ENCODE measurements at places on chromosomes 2 and 18.

DNA sequence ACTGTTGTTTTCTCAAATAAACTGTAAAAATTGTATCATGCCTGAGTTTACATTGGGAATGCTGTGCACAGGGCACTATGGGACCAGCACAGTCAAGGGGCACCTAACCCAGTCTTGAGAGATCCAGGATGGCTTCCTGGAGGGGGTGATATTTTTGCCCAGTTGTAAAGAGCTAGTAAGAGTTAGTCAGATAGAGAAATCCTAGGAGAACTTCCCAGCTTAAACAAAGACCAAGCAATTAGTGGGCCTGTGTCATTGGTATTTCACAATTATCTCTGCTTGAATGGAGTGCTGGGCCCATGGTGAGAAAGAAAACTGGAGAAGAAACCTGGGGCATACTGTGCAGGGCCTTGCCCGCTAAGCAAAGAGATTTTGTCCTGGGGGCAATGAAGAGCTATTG is 12.2 kb downstream of the XDH start:
- DNase-seq: no peak

- no peak for DNase-seq
Observed at GRCh38 chr2:44470151-44470550, 108.4 kb downstream of the CAMKMT start.

DNA sequence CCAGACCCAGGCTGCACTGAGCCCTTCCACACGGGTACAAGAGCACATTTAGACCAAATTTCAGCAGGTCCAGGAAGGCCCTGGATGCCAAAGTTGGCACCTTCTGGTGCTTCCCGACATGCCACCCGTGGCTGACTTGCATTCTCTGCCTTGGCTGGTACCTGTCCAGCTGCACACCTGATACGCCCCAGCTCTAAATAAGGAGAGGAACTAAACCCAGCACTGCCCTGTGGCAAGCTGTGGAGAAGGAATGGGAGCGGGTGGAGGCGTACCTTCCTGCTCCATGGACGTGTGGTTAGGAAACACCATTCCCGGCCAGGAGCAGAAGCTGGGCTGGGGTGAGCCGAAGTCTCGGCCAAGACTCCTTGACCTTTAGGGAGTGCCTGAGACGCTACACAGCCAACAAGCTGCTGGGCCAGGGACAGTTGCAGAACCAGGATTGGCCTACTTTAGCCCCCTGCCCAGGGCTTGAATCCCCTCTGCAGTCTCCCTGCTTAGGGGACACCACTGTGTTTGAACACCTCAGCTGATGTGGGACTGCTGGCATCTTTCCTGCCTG is 86.5 kb upstream of the TAF1B start:
- no peak for DNase-seq

DNA sequence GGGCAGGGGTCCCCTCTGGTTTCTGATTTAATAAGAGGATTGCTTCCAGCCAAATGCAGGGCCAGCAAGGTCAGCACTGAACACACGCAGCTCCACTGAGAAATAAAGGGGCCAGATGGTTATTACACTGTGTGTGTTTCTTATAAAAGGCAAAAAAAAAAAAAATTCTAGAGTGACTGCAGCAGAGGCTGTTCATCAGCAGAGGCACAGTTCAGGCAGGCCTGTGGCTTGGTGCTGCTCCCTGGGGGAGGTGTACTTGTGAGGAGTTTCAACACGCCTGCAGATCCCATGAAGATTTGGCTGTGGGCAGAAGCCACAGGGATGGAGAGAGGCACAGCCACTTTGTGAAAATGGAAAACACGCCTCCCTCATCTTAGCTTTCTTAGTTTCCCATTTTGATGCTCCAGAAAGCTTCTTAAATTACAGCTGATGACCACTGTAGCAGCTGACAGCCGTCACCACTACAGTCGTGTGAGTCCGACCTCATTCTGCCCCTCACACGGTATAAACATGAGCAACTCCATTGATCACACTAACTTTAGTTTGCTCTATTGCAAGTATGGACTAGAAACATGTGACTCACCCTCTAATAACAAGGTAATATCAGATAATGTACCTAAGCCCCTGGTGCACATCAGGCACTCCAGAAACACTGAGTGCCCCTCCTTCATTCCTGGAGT is 726.5 kb upstream of the RAB6C start:
- DNase-seq: no peak

- no peak for DNase-seq
Observed at GRCh38 chr2:182631299-182631698, 84.8 kb upstream of the DNAJC10 start.

GRCh38 chr2:143728498-143728897 is 599.3 kb downstream of the ARHGAP15 start:
- DNase-seq: no peak

DNA sequence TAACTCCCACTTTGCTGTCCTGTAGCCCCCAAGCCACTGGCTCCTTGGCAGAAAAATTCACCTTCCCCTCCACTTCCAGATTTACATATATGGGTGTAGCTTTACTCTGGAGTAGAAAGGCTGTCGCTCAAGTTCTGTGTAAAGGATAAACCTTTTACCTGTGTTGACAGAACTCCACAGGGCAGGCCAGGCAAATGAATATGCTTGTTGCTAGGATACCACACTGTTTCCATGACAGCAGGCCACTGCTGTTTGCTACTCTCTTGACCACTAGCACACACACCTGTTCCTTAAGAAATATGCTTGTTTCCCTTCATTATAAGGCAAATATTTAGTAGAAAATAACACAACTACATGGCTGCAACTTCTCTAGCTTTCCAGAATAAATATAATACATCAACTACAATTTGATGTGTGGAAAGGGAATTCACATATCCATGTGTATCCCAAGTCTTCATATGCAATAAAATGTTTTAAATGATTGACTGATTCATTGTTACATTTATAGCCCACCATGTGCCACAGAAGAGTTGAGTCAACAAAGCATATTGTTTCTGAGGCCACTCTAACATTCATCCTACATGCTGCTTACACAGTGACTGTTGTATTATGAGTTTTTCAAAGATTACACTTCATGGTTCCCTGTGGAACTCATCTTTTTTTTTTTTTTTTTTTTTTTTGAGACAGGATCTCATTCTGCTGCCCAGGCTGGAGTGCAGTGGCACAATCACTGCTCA is 56.2 kb upstream of the ROCK1 start:
- DNase-seq: no peak

DNA sequence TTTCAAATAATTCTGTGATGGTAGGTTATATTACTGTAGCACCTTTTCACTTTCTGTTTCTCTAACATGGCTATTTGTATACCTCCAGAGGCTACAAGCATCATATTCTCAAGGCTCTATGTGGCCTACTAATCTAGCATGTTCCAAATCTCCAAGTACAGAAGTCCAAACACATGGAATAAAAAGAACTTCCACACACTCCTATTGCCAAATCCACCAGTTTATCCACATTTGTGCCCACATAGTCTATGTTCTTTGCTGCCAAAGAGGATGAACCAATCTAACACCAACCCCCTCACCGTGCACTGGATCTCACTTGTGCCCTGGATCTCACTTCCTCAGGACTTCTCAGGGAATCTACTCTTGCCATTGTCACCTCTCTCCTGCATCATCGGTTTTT is 247.3 kb upstream of the RBBP8 start:
- DNase-seq: no peak

- no peak for DNase-seq
Observed at GRCh38 chr2:187576906-187577305, 22.7 kb upstream of the TFPI start.

DNA sequence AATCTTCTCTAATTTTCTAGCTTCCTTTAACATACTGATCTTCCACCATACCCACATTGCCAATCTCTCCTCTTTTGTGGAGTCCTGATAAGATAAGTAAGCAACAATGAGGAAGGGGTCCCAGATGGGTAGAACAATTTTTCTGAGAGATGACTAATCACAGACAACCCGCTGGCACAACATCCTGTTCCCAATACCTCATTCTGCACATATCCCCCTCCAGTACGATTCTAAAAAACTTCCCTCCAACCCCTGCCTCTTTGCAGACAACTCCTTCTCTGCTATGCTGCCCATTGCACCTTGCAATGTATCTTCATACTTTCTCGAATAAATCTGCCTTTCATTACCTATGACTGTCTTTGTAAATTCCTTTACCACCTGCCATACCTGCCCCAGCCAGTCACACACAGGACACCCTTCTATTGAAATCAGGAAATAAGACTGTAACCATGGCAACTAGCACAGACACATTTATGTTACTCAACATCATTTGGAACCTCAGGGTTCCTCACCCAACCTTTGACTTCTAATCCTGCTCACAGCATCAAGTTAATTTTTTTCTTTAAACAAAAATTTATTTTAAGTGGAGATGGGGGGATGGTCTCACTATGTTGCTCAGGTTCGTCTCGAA is 7.4 kb upstream of the EXOC6B start:
- no peak for DNase-seq

GRCh38 chr18:25244170-25244569 is 107.8 kb downstream of the ZNF521 start:
- no peak for DNase-seq

DNA sequence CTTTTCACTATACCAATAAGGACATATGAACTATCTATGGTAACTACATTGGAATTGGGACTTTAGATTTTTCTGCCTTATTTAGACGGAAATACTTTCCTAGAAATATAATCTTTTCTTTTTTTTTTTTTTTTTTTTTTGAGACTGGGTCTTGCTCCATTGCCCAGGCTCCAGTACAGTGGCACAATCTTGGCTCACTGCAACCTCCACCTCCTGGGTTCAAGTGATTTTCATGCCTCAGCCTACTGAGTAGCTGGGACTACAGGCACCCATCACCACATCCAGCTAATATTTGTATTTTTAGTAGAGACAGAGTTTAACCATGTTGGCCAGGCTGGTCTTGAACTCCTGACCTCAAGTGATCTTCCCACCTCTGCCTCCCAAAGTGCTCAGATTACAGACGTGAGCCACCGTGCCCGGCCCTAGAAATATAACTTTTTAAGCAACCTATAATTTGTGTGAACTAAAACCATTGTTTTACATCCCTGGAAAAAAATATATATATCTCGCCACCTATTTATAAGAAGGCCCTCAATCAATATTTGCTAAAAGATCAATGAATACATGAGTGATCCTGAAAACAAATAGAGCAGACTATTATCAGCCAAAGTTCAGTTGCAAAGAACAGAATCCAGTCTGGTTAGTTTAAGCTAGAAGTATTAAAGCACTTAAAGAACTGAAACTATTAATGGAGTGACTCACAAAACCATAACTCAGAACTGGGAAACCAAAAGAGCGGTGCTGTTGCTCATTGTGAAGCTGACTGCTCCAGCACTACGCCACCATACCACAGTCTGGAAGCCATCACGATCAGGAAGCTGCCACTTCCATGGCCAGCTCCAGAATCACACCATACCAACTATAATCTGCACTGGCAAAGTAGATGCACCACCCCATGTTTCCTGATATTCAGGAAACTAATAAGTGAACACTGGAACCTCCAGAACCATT is 8.4 kb upstream of the HNRNPLL start:
- DNase-seq: no peak

DNA sequence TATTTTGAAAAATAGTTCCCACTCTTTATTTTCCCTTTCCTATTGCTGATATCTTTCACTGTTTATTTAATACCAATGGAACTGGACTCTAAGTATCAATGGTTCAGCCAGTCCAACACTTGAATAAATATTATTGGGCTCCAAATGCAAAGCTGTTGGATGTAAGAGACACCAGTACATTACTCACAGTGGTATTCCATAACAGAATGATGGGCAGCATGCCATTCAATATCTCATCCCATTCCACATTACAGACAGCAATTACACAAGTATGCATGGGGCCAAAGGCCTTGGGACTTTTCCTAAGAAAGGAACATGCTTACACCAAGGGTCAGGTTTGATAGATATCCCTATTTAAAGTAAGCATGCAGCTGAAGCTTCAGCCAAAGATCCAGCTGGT is 231.9 kb downstream of the RND3 start:
- DNase-seq: no peak

DNA sequence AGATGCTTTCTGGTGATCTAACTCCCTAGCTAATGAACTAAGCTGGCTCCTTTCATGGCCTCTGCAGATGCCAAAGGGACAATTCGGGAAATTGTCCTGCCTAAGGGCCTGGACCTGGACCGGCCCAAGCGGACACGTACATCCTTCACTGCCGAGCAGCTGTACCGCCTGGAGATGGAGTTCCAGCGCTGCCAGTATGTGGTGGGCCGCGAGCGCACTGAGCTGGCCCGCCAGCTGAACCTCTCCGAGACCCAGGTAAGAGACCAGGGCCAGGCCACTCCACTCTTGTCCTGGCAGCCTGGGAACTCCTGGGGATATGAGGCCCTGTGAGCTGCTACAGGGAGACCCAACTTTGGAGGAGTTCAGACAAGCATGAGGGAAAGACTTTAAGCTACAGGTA is 14.7 kb upstream of the ATP6V1B1 start:
- DNase-seq: no peak

DNA sequence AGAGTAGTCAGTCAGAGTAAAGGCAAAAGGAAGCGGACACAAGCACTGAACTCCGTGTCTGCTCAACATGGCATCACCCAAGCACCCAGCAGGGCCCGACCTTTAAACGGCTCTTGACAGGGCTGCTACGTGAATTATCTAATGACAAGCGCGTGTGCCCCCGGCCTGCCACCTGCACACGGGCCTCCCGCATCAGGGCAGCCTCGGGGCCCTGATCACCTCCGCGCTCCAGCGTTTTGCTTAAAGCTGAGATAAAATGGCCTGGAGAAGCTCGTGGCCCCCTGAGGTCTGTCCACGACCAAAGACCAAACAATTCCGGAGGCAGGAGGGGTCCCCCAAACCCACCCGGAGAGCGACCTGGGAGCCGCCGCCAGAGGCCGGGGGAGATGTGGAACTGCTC is 376 bp downstream of the NDUFA10 start:
- DNase-seq: peak; percentile 32

DNA sequence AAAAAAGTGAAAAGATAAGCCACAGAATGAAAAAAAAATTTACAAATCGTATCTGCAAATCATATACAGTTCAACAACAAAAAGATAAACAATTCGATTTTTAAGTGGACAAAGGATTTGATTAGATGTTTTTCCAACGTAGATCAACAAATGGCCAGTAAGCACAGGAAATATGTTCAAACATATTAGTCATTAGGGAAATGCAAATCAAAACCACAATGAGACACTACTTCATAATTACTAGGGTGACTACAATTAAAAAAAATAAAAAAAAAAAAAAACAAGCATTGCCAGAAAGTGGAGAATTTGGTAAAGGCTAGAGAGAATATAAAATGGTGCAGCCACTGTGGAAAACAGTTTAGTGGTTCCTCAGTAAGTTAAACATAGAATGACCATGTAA is 38.3 kb upstream of the RNU4ATAC start:
- DNase-seq: no peak

GRCh38 chr2:127057371-127058245 is 49.3 kb downstream of the BIN1 start:
- no peak for DNase-seq
